ENCODE measurements at places on chromosomes 16 and 17.

- no peak for DNase-seq
Observed at GRCh38 chr16:85172455-85173145, 60.3 kb upstream of the CIBAR2 start.

- DNase-seq = no peak
Observed at GRCh38 chr16:912684-913613, 57.8 kb downstream of the LMF1 start.

- DNase-seq = no peak
Observed at GRCh38 chr17:2750721-2751120, 1.3 kb upstream of the CCDC92B start.

GRCh38 chr17:68053231-68054013, 17.9 kb downstream of the KPNA2 start:
- no peak for DNase-seq

GRCh38 chr17:76659928-76660655, 16.5 kb upstream of the ST6GALNAC1 start:
- DNase-seq = no peak

- no peak for DNase-seq
Observed at GRCh38 chr16:23843143-23843542, 7.4 kb downstream of the PRKCB start.

DNA sequence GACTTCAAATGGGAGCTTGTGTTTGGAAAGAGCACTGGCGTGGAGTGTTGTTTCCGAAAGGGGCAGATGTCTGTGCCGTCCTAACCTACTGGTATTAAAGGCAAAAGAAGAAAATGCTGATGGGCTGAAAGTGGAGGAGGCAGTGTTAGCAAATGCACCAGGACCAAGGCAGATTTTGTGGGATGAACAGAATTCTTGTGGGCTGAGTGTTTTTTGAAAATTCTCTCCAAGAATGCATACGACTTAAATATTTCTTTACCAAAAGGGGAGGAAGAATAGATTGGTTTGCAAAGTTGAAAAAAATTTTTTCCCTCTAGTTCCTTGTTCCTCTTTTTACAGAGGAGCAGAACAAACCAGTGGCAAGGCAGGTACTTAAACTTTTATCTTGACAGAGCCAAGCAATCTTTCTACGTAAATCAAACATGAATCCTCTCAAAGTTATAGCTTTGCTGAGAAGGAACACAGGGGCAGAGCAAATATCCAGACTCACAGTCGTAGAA, 16.8 kb downstream of the MARCHF10 start:
- no peak for DNase-seq

GRCh38 chr16:76276745-76277438, at the start of gene CNTNAP4:
Gene CNTNAP4, plus strand, starts transcription at chr16:76277401. Its CDS starts 262 bp downstream, at chr16:76277663.
- no peak for DNase-seq

- no peak for DNase-seq
Observed at GRCh38 chr17:77510133-77510796, 369.5 kb downstream of the SEC14L1 start.

DNA sequence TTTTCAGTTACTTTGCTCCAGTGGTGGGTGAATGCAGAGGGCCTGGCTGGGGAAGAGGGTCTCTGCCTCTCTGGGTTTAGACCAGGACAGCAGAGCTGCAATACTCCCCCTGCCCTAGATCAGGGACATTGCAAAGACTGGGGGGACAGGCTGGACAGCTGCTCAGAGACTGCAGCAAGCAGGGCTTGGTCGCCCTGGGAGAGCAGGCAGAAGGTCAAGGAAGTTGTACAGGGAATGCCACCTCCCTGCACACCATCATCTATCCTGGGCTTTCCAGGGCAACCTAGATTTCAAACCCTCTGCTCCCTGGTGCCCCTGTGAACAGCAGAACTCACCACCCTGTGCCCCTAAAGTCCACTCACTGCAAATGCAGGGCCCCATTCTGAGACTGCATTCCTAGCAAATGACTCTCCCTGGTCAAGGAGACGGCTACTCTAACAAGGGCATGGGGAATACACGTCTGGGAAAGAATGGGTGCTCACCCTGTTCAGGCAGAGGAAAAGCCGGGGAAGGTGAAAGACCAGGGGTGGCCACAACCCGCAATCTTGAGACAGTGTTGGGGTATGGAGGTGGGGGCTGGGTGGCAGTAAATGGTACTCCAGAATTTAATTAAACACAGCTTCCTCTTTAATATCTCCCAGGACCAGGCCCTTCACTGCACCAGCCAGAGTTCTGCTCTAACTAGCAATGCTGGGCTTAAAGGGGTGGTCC, 1.0 kb downstream of the KIFC3 start:
- no peak for DNase-seq

DNA sequence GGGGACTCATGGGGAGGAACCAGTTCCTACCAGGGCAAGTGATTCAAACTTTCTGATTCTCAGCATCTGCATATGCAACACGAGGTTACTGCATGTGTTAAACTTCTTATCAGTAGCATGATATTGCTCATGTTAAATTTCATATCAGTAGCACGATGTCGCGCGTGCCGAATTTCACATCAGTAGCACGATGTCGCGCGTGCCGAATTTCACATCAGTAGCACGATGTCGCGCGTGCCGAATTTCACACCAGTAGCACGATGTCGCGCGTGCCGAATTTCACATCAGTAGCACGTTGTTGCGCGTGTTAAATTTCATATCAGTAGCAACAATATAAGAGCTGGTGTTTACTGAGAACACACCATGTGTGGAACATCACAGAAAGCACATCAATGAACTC, 221.6 kb downstream of the GSG1L start:
- DNase-seq = no peak

DNA sequence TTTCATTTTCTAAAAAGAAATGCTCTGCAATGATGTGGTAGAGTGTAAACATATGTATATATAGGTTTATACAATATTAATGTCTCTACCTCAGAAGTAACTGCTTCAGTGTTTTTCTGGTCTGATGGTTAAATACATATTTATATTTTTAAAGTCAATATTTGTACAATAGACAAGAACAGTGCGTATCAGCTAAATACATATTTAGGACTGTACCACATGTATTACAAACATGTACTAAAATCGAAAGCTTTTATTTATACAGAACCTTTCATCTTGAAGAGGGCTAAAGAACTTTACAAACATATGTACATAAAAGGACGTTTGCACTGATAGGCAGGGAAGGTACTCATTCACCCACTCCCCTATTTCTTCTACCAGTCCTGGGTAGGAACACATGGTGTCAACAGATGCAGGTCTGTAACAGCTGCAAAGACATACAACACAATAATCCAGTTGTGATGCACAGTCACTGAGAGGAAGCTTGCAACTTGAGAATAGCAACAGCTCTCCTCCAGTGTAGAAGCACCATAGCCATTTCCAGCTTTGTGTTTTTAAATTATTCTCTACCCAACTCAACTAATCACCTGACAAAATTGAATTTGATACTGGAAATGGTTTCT, 206.9 kb upstream of the C17orf78 start:
- DNase-seq = no peak

DNA sequence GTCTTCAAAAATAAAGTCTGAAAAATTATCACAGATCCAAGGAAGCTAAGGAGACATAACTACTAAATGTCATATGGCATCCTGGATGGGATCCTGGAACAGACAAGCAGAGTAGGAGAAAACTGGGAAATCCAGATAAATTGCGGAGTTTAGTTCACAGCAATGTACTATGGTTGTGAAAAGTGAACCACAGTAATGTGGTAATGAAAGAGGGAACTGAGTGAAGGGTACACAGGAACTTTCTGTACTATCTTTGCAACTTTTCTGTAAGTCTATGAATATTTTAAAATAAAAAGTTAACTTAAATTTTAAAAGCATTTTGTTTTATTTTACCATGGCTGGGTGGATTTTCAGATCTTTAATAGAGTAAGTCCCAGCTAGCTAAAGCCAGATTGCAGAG, 16.3 kb downstream of the SLFN12L start:
- DNase-seq = no peak

- no peak for DNase-seq
Observed at GRCh38 chr16:83843657-83844056, 35.9 kb downstream of the HSBP1 start.

- DNase-seq = no peak
Observed at GRCh38 chr16:55152875-55153390, 171.1 kb upstream of the IRX6 start.

Measured in stimulated activated CD4-positive, alpha-beta T cell treated with anti-CD3 and anti-CD28 coated beads, Interleukin-1b, Interleukin-23, amount 100 ng/mL, for 1 hour (primary cell).